Neuronal stem cell (in vitro differentiated cells): ENCODE measurements at places on chromosomes 1 and 21.

DNA sequence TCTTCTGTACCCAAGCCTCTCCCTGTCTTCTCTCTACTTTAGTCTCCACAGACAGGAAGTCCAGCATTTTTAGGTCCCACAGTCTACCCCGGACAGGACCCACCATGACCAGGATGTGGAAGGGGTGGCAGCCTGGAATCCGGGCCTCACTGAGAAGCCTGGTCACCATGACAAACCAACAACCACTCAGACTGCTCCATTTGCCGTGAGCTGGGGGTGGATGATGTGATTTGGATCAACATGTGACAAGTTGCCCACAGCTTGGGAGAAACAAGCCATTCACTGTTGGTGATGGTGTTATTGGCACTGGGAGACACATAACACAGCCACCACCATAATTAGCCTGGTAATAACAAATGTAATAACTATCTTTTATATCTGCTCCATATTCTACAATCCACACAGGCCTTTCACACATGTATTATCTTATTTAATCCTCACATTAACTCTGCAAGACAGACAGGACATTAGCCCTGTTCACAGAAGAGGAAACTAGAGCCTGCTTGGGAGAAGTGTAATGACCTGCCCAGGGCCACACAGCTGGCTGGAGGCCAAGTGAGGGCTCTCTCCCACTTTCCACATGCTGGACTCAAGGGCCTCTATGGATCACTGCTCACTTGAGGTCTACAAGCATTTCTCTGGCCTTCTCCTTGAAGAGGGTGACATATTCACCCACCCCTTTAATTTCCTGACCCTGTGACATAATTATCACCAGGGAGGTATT is 22.9 kb downstream of the MEF2D start:
- no peak overlapping the region for H3K4me3 ChIP-seq
- no peaks in the 10 kb centered on the region for H3K4me1 ChIP-seq
- H3K27me3 ChIP-seq = no peaks in the 10 kb centered on the region
- H3K36me3 ChIP-seq = peaks cover 93% of the 10 kb centered on the region

DNA sequence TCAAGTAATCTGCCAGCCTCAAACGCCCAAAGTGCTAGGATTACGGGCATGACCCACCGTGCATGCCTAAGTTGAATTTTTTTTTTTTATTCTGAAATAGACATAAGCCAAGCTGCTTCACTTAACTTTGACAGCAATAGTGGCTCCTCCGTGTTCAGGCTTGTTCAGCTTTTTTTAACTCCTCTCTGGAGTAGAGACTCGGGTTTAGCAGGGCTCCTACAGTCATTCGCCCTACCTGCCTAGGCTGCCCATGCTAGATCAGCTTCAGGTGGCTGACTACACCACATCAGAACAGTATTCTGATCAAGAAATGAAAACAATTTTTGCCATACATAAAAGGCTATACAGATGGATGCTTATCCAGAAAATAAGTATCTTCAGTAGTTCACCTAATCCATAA is 14.7 kb downstream of the ARID4B start:
- no peaks in the 10 kb centered on the region for H3K27me3 ChIP-seq
- H3K27ac ChIP-seq = no peak overlapping the region
- no peaks in the 10 kb centered on the region for H3K4me1 ChIP-seq
- DNase-seq = no peak
- no peak overlapping the region for H3K4me3 ChIP-seq
- peaks cover 4% of the 10 kb centered on the region for H3K36me3 ChIP-seq

GRCh38 chr1:110443451-110443850 is 7.5 kb upstream of the PROK1 start:
- H3K27me3 ChIP-seq = no peaks in the 10 kb centered on the region
- H3K27ac ChIP-seq = no peak overlapping the region
- DNase-seq = no peak

GRCh38 chr1:9249534-9250410 is 15.2 kb downstream of the H6PD start:
- H3K36me3 ChIP-seq = no peaks in the 10 kb centered on the region
- peak; percentile 29 for DNase-seq
- peaks cover 43% of the 10 kb centered on the region for H3K4me1 ChIP-seq
- no peak overlapping the region for H3K27ac ChIP-seq

DNA sequence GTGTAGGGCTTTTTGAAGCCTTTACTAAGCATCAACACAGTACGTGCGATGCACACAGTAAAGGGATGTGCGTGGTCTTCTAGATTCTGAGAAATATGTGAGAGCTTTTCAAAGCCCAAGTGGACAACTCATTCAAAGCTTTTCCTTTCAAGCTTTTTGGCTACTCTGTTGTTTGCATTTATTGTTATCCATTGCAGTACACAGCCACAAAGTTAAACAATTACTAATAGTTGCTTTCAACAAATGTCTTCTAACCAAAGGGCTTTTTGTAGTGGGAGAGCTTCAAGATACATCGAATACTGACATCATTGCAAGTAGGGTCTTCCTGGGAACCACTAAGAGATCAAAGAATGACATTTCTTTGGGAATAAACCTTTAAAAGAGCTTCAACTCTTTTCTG is 97.9 kb upstream of the ETV3 start:
- no peaks in the 10 kb centered on the region for H3K27me3 ChIP-seq
- H3K27ac ChIP-seq = no peak overlapping the region
- DNase-seq = no peak
- no peaks in the 10 kb centered on the region for H3K4me1 ChIP-seq

GRCh38 chr1:27141266-27142003 is 13.5 kb downstream of the SLC9A1 start:
- H3K27me3 ChIP-seq = no peaks in the 10 kb centered on the region
- no peak overlapping the region for H3K27ac ChIP-seq
- DNase-seq = no peak
- H3K4me3 ChIP-seq = no peak overlapping the region

GRCh38 chr1:91022518-91022929 is 689 bp upstream of the ZNF644 start:
- H3K36me3 ChIP-seq = peaks cover 28% of the 10 kb centered on the region
- H3K27me3 ChIP-seq = no peaks in the 10 kb centered on the region
- peaks cover 2% of the 10 kb centered on the region for H3K4me1 ChIP-seq
- peak overlapping the region; percentile 63 for H3K4me3 ChIP-seq
- no peak for DNase-seq

DNA sequence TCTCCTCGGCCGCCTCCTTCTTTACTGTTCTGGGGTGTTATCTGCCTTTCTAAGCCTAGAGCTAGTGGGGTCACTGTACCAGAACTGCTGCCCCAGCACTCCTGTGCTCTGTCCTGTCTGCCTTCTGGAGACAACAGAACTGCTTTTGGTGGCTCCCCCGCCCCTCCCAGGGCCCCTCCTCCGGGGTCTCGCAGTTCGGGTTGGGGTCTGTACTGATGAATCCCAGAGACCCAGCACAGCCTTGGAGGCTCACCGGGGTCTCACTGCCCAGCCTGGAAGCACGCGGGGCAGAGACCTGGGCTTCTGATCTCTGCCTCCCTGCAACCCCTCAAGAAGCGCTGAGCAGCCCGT is 3.2 kb upstream of the PLEKHA6 start:
- H3K4me3 ChIP-seq = no peak overlapping the region
- H3K27ac ChIP-seq = no peak overlapping the region
- DNase-seq = no peak
- no peaks in the 10 kb centered on the region for H3K36me3 ChIP-seq
- peaks cover 22% of the 10 kb centered on the region for H3K4me1 ChIP-seq

- no peak overlapping the region for H3K27ac ChIP-seq
- H3K4me3 ChIP-seq = no peak overlapping the region
These were observed 12.6 kb upstream of the RSPO1 start for GRCh38 chr1:37647281-37647680.

GRCh38 chr1:201562659-201563405 is 23.9 kb downstream of the NAV1 start:
- H3K27me3 ChIP-seq = peaks cover 2% of the 10 kb centered on the region
- peaks cover 5% of the 10 kb centered on the region for H3K4me1 ChIP-seq

DNA sequence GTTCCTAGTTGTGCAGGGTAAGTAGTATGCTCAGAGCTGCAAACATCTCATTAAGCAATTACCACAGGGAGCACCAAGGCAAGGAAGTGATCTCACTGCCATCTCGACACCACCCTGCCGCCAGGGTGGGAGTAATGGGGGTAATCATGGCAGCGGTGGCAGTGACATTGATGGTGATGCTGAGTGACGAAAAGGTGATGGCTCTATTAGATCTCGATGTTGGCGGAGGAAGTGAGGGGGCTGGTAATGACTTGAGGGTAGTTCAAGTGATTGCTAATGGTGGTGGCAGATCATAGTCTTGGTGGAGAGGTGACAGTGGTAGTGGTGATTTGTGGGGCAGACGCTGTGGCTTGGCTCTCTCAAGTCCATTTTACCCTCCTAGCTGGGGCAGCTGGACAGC is 25.4 kb upstream of the TENT5B start:
- no peaks in the 10 kb centered on the region for H3K36me3 ChIP-seq
- H3K27ac ChIP-seq = no peak overlapping the region
- no peak for DNase-seq
- H3K4me1 ChIP-seq = peaks cover 15% of the 10 kb centered on the region
- H3K4me3 ChIP-seq = no peak overlapping the region
- H3K27me3 ChIP-seq = no peaks in the 10 kb centered on the region

DNA sequence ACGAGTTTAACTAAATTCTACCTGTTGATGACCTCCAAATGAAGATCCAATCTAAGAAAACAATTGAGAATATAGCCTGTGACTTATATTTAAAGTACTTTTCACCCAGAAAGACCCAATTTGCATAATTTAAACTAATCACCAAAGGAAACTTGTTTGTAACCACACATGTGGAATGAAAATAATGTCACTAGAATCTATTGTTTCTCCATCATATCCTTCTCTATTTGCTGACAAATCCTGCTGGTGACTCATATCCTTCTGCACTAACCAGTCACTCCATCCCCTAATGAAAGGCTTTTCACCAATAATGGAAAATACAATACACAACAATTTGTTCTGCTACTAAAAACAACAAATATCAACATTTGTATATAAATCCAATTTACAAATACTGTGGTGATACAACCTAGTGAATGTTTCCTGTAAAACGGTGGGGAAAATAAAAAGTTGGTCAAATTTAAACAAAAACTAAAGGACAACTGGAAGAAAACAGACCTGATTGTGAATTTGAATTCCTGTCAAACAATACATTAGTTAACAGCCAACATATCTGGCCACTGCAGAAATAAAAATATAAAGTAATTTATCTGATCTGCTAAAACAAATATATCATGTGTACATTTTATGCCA is 6.5 kb downstream of the PTP4A2 start:
- H3K4me1 ChIP-seq = peaks cover 11% of the 10 kb centered on the region
- no peak overlapping the region for H3K27ac ChIP-seq
- DNase-seq = no peak
- no peaks in the 10 kb centered on the region for H3K27me3 ChIP-seq

DNA sequence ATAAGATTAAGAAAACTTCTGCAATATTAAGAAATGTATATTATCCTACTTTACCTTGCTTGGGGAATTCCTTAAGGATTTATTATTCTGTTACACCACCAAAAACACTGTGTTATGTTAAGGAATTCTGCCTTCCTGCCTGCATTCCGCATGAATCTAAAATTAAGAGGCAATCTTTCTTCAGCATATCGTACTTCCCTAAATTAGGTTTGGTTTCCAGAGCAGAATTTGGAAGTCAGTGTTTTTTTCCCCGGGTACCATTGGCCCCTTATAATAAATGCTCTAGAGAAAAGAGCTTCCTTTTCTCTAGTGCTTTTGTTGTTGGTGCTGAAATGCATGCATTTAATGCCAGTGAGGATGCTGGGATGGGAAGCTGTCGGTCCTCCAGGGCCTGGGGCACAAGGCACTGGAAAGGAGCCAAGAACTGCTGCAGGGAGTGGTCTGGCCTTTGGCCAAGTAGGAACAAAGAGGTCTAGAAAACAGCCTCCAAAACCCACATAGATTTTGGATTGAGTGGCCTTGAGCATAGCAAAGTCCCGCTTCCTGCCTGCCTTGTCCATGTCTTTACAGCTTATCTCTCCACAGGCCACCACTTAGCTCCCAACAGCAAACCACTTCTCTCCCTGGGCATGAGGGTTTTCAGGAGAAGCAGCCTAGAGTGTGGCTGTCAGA is 69.9 kb downstream of the RRAGC start:
- DNase-seq = no peak
- no peak overlapping the region for H3K4me3 ChIP-seq
- H3K27me3 ChIP-seq = no peaks in the 10 kb centered on the region
- H3K4me1 ChIP-seq = no peaks in the 10 kb centered on the region
- H3K36me3 ChIP-seq = no peaks in the 10 kb centered on the region

DNA sequence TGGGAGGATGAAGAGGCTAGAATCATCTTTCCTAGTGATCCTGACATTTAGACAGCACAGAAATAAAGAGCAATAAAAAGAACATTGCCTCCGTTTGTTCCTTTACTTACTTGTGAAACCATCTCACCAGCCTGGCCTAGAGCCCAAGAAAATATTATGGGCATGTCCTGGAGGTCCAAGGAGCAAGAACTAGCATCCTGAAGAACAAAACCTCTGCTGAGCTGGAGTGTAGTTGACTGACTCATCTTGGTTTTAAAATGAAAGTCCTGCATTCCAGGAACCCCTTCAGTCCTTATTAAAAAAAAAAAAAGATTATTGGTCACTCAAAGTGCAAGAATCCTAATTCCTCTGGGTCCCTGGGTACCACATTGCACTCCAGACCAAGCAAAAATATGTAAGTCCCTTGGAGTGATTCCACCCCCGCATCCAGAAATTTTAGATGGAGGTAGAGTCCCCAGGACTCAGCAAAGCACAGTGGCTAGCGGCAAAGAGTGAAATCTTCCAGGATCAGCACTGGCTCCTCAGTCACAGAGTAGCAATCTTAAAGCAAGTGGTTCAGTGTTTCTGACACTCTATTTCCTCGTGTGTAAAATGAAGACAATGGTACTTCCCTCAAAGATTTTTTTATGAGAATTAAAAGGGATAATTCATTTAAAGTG is 7.0 kb downstream of the SMCP start:
- H3K4me1 ChIP-seq = no peaks in the 10 kb centered on the region
- H3K36me3 ChIP-seq = no peaks in the 10 kb centered on the region
- no peak for DNase-seq
- no peak overlapping the region for H3K27ac ChIP-seq
- H3K27me3 ChIP-seq = peaks cover 5% of the 10 kb centered on the region
